ENCODE measurements at places on chromosomes 3 and 15.

DNA sequence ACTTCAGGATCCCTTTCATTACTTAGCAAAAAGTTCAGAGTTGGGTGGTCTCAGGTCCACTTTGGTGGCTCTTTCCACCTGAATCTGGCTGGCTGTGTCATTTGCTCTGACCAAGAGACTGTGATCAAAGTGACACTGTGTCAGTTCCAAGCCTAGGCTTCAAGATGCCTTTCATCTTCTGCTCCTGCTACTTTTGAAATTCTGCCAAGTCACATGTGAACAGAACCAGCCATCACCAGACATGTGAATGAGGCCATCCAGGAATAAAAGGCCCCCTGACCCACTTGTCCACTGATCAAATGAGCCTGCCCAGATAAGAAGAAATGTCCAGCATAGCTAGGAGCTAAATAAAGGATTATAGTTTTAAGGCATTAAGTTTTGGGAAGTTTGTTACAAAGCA lies 132.2 kb downstream of the OSBPL10 start:
- DNase-seq: no peak

GRCh38 chr3:156816091-156816793 lies 9.9 kb upstream of the LEKR1 start:
- no peak for DNase-seq

DNA sequence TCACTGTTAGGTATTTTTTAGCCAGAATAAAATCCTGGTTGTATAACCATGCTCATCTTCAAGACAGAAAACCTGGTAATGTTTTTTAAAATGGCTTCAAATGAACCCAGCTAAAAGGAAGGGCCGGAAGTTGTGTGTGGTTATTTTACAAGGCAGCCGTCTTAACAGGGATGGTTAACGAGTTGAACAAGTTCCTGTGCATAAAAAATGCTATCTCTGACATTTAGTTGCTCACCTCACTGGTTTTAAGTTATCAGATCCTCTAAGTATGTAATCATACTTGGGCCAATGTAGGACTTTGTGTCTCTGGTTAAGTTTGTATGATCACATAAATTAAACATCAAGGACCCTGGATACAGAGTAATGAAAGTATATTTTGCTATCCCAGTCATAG lies 2.1 kb downstream of the ATP11B start:
- no peak for DNase-seq

- no peak for DNase-seq
Measured at GRCh38 chr3:177960014-177960413, 576.2 kb upstream of the KCNMB2 start.

DNA sequence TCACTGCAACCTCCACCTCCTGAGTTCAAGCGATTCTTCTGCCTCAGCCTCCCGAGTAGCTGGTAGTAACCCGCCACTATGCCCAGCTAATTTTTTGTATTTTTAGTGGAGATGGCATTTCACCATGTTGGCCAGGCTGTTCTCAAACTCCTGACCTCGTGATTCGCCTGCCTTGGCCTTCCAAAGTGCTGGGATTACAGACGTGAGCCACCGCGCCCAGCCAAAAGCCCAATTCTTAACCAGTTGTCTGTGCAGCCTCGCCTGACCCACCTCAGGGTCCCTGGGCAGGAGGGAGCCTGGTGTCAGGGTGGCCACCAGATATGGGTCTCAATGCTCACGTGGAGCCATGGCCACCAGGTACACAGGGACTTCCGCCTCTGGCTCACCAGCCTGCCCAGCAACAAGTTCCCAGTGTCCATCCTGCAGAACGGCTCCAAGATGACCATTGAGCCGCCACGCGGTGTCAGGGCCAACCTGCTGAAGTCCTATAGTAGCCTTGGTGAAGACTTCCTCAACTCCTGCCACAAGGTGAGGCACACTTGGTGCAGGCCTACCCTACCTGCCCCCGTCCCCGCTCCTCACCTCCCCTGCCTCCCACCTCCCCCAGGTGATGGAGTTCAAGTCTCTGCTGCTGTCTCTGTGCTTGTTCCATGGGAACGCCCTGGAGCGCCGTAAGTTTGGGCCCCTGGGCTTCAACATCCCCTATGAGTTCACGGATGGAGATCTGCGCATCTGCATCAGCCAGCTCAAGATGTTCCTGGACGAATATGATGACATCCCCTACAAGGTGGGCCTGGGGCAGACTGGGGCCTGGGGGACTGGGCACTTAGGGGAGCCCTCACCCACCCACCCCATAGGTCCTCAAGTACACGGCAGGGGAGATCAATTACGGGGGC lies 48.6 kb downstream of the SEMA3G start:
- no peak for DNase-seq

GRCh38 chr3:38647217-38647970 lies 2.1 kb downstream of the SCN5A start:
- no peak for DNase-seq

DNA sequence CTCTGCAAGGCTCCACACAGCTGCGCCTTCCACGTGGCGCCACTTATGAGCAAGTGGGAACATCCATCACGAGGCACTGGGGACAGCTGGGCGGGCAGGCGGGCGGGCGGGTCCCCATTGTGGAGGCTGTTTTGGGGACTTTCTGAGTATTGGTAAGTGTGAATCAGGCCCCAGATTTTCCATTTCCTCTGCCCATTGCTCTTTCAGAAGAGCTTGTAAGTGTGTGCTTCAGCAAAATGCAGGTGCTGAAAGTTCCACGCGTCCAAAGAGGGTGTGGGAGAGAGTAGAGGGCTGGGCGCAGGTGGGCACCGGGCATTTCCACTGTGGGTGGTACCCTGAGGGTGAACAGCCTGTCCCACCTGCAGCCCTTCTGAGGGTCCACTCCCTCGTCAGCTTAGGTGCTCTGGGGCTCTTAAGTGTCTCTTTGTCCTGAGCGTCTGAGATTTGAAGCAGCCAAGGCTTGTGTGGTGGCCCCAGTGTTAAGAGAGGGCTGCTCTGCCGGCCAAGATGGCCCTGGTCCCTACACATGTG lies 177.1 kb downstream of the RPLP1 start:
- DNase-seq: no peak

DNA sequence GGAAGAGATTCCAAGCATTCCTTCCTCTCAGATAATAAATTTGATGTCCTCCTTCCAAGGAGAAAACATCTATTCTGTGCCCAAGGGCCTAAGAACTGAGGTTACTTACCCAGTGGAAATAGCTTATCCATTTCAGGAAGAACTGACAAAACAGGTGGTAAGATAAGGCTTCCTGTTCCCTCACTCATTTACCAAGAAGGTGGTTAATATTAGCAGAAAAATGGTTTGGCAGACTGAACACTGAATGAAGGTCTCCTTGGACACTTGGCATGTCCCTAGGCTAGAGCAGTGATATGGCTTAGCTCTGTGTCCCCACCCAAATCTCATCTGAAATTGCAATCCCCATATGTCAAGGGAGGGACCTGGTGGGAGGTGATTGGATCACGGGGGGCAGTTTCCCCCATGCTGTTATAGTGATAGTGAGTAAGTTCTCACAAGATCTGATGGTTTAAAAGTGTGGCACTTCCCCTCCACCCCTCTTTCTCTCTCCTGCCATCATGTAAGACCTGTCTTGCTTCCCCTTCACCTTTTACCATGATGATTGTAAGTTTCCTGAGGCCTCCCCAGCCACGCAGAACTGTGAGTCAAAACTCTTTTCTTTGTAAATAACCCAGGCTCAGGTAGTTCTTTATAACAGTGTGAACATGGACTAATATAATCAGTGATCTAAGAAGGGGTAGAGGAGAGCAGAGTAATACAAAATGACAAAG lies 127.4 kb downstream of the ST8SIA2 start:
- DNase-seq: no peak

- no peak for DNase-seq
Measured at GRCh38 chr3:66113542-66113941, 74.8 kb upstream of the MAGI1 start.

- no peak for DNase-seq
Measured at GRCh38 chr3:33889394-33890039, 91.1 kb downstream of the PDCD6IP start.

- no peak for DNase-seq
Measured at GRCh38 chr3:103629391-103629790, 1194.6 kb downstream of the ZPLD1 start.

GRCh38 chr3:119990888-119991287 lies 103.4 kb downstream of the GSK3B start:
- no peak for DNase-seq

DNA sequence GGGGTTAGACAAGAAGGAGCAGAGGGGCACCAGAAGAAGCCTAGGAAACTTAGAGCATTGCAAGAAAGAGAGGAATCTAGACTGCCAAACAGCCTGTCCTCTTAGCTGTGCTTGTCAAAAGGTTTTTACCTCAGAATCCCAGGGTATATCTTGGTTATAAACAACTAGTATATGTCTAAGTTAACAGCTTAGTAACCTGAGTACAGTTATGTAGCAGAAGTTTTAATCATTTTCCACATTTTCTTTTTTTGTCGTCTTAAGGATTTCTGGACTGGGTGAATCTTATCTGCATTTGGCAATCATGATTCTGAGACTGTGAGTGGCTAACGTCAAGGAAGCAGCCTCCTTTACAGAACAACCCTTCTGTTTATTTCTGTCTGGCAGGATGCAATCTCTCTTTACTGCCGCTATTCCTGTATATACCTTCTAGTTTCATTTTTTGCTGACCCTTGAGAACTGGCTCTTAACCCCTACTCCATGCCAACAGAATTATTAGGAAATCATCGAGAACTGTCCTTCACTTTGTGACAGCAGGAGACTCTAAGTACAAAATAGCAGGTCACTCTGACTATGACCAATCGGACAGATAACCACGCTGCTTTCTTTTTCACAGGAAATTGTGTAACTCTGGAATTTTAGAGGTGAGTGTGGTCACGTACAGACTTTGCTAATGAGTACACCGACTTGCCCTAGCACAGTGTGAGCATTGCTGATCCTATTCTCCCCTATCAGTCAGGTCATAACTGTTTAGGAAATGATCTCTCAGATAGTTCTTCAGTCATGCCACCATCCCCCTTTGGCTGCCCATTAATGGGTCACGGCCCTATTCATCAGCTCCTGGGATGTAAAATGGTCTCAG lies 3.3 kb upstream of the CP start:
- no peak for DNase-seq

- no peak for DNase-seq
Measured at GRCh38 chr3:42369832-42370231, 40.6 kb downstream of the LYZL4 start.

DNA sequence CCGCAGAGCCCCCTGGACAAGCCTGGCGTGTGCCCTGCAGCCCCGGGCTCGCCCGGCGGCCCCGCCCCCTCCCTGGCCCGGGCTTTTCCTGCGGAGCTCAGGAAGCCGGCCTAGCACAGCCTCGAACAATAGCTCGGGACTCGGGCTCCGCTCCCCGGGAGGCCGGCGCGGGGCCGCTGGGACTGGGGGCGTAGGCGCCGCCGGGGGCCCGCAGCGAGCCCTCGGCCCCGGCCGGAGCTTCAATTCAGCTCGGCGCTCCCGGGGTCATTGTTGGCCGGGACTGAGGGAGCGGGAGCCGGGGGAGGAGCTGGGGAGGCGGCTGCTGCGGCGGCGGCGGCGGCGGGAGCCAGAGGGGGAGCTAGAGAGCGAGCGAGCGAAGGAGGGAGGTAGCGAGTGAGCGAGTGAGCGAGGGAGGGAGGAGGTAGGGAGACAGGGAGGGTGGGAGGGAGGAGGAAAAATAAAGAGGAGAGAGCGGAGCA lies 41.0 kb upstream of the ROPN1 start:
- DNase-seq: peak; percentile 75

DNA sequence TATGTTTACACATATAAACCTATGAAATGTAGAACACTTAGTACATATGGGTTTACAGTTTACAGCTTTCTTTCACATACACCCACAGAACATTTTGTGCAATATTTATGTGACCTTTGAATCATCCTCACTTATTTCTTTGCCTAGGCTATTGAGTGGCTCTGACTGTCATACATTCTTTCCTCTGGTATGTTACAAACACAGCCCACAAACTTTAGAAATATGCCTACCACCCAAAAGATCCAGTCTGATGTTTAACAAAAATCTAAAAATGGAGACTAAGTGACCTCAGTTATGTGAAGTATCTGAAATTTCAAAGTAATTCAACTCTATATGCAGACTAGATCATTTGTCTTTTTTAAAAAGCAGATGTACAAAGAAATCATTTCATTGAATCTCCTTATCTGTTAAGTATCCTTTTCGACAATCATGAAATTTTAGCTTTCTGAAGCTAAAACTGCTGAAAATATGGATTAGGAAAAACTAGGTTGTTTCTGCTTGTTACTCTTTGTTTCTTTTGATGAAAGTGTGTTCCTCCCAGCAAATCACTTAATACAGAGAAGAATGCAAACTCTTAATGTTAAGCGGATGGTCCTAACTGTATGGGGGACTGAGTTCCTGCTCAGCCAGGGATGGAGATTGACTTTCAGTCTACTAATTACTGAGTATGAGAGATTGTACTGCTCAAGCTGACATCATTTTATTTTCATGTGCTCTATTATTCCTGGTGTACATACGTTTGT lies 27.7 kb downstream of the CCDC54 start:
- DNase-seq: no peak

DNA sequence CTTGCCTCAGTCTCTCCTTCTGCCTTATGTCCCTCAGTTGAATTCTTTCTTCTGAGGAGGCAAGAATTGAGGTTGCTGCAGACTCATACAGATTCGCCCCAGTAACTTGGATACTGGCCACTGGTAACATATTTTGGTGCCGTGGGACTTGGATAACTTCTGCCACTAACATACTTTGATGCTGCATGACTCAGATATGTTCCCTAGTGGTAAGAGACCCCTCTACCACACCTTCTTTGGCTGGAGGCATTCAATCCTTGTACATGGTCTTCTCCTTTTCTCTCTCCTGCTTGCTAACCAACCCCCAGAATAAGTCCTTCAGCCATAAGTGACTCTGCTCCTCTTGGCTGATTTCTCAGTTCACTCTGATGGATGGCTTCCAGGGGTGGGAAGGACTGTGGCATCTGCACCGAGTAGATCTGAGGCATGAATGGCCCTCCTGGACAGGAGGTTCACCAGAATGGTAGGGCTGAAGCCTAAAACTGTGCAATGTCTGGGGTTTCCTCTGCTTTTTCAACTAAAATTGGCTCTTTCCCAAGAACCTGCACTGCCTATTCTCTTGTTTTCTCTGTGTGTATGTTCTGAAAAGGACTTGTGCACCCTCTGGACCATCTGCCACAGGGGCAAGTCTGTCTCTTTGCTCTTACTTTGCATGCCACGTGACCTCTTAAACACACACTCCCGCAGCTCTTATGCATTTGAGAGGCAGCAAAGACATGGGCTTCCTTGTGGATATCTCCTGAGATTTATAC lies 55.5 kb upstream of the FSTL1 start:
- no peak for DNase-seq

DNA sequence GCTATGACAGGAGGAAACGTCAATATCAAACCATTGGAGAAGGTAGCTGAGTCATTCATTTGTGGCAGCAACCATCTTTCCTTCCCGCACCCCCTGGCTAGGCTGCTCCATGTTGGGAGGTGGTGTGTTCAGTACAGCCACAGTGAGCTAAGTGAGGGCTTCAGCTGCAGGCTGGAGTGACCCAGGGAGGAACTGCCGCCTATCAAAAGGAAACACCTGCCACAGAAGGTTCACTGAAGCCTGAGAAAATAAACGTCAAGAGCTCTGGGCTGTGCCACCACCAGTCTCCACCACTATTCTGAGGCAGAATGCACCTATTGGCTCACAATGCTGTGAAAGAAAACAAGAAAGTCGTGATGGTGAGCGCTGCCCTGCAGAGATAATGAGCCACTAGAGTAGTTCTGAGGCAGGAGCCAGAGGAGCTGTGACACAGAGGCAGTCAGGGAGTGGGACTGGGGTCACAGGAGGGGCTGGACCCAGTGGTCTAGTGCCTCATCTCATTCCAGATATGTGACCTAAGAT lies 34.8 kb upstream of the CD47 start:
- DNase-seq: no peak

Data from left renal pelvis (tissue), 4 donors.